Activated CD8-positive, alpha-beta memory T cell treated with anti-CD3 and anti-CD28 coated beads, Interleukin-2, amount 10 ng/mL, durations not matched to agents 7 days and 5 days (primary cell): ENCODE measurements at places on chromosomes 2 and 18.

GRCh38 chr2:169670215-169670651 is 24.0 kb downstream of the CFAP210 start:
- DNase-seq, result no peak

GRCh38 chr2:200367155-200367554 is 60.7 kb downstream of the SPATS2L start:
- no peak for DNase-seq

DNA sequence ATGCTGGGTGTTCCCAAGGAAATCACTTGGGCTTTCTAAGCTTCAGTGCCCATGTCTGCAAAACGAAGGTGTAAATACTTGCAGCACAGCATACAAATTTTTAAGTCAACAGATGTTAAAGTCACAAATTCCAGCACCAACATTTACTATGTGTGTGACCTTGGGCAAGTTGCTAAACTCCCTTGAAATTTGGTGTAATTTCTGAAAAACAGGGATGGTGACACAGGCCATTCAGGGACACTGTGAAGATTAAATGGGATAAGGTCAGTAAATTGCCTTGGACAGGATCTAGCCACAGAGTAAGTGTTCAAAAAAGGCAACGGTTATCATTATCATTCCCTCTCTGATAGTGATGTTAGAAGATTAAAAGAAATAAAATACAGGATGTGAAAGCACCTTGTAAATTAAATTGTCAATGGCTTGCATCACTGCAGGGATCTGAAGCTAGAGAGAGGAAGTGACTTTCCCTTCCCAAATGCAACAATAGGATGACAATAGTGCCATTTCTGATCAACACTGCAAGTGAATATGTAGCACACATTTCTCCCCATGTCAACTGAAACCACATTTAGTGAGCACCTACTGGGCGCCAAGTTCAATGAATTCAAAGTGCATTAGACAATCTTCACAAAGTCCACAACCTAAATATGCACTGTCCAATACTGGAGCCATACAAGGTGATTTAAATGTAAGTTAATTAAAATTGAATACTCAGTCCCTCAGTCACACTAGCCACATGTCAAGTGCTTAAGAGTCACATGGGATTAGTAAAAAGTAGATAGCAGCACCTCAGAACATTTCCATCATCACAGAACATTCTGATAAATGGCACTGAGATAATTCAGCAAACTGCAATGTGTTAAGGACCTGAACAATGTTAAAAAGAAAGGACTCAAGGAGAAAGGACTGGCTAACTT is 81.2 kb downstream of the STK39 start:
- no peak for DNase-seq

DNA sequence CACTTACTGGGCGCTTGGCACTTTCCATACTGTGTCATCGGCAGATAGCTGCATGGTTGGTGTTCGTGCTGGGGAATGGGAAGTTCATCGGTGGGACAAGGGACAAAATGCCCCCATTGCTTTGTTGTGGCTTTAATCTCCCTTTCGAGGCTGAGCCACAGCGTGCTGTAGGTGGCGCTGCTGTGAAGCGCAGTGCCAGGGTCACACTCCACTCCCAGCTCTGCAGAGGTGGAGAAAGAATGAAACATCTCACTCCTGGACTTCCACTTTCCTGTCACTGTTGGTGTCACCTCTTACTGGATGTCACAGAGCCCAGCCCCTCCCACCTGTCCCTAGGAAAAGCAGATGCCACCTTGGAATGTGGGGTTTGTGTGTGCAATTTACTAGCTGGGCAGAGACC is 8.7 kb downstream of the TYMS start:
- peak; percentile 38 for DNase-seq

- no peak for DNase-seq
Observed at GRCh38 chr2:225891771-225892170, 492.3 kb downstream of the NYAP2 start.

DNA sequence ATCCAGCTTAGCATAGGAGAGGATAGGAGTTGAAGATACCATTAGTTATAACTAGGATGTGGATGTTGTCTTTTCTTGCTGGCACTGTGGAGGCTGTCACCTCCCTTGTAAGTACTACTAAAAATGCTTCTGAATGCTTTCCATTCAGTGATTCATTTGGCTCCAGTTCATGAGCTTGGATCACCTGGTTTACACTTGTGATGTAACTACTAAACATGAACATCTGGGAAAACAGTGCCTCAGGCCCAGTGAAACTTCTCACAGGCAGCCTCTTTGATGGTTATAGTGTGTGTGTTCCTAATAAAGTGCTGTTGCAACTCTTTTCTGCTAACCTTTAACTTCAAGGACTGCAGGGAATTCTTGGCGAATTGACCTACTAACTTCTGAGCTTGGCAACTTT is 13.0 kb upstream of the SLC9A2 start:
- DNase-seq, result no peak

DNA sequence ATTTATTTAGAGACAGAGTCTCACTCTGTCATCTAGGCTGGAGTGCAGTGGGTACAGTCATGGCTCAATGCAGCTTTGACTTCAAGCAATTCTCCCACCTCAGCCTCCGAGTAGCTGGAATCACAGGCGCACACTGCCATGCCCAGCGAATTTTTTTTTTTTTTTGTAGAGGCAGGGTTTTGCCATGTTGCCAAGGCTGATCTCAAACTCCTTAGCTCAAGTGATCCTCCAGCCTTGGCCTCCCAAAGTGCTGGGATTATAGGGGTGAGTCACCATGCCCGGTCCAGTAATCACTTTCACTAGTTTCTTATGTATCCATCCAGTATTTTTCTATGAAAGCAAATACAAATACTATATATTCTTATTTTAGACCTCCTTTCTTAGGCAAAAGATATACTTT is 24.0 kb downstream of the PRKAG3 start:
- no peak for DNase-seq

GRCh38 chr2:6877402-6878304 is at the start of gene RSAD2:
Gene RSAD2 (plus strand): TSS chr2:6877777. CDS start chr2:6877801, 24 bp downstream.
- peak; percentile 80 for DNase-seq

- DNase-seq, result no peak
Observed at GRCh38 chr18:59002974-59003594, 136.6 kb upstream of the SEC11C start.

- DNase-seq, result peak; percentile 48
Observed at GRCh38 chr2:160322320-160322719, 122.2 kb upstream of the ITGB6 start.

DNA sequence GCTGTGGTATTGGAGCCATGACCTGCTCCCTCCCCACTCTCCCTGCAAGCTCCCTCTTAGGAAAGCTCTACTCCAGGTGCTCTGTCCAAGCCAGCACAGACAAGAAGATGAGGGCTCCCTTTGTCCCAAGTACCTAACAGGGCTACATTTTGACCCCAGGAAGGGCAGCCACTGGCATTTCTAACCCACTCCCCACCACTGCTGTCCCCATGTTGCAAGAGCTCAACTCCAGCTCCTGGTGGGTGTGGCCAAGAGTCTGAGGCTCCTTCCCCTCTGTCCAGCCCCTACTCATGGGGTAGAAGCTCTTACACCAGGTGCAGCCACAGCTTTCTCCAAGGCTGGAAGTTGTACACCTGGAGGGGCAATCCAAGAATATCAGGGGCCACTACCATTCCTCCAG is 127.0 kb upstream of the NPAS2 start:
- peak; percentile 33 for DNase-seq

DNA sequence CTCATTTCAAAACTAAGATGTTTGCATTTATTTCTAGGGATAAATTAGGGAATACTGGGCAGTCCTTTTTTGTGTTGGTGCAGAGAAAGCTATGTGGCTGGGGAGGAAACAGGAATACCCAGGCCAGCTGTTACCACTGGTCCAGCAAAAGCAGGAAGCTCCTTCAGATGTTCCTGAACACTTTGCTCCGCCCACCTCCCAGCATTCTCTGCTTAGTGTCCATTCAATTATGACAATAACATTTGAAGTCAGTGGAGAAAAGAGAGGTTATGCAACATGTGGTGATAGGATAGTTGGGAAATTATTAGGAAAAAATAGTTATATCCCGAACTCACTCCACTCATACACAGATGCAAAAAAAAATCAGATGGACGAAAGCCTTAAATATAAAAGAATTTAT is 22.1 kb upstream of the ARPC2 start:
- no peak for DNase-seq

- DNase-seq, result no peak
Observed at GRCh38 chr2:236752096-236752495, 182.5 kb downstream of the ACKR3 start.

DNA sequence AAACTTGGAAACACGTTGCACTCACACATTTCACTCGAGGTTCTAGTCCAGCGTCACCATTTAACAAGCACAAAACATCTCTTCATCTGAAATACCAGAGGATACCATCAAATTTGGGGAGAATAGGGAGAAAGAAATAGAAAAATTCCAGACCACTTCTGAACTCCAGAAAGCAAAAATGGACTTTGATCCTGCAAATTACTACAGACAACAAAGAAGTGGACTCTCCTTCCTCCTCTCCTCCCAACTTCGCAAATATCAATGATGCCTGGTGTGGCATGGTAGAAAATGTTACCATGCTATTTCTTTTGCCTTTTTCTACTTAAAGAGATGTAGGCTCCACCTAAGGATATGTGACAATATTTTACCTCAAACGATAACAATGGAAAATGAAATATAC is 13.5 kb downstream of the UXS1 start:
- DNase-seq, result no peak

DNA sequence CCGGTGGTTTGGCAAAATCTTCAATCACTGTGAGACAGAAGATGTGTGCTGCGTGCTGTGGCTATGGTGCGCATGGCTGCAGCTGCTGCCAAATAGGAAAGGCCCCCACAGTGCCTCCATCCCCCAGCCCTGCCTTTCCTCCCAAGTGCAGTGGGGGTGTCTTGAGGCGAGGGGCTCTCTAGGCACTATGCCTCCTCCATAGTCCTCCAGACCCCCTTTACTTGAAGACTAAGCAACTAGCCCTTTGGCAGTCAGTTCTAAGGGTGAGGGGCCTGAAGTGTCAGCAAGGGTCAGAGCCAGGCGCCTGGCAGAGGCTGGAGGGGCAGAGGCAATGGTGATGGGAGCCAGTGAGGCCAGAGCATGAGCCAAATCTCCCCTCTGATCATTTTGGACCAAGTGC is 13.6 kb upstream of the TMEM185B start:
- DNase-seq, result no peak

DNA sequence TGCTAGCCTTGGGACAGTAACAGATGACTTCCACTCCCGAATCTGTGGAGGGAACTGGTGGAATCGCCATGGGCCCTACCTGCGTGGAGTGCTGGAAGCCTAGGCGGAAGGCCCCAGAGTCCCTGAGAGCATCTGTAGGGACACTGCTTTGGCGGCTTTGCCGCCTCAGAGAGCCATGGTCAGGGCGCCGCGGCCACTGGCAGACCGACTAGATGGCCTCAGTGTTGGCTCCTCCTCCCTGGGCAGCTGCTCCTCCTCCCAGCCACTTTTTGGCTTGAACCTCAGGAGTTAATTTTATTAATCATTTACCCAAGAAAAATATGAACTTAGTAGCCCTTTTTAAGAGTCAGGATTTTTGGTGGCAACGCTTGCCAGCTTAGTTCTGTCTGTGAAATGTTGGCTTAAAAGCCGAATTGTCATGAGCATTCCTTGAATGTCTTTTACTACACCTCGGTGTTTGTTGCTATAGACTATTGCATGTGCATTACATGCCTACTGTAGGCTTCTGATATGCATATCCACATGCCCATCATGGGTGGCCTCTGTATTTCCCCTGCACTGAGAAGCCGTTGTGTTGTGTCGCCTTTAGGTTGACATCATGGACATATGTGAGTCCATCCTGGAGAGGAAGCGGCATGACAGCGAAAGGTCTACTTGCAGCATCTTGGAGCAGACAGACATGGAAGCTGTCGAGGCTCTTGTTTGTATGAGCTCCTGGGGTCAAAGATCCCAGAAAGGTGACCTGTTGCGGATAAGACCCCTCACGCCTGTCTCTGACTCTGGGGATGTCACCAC is 2.4 kb downstream of the KLF11 start:
- no peak for DNase-seq

DNA sequence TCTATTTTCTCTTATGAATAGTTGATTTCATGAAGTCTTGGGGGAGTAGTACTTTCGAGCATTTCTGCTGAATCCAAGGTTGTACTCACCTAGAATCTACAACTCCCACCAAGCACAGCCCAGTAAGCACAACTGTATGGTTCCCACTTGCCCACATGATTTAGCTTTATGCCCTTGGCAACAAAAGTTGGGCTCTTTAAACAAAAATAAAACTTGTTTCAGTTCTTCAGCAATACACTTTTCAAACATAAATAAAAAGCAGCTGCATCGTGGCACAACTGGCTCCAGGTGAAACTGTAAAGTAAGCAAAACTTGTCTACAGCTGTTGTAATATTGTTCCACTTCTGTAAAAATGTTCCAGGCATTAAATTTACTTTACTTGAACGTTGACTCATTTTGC is 99.8 kb upstream of the FSIP2 start:
- DNase-seq, result no peak

- no peak for DNase-seq
Observed at GRCh38 chr18:34740101-34740500, 30.0 kb downstream of the DTNA start.

GRCh38 chr2:231379266-231380215 is 16.0 kb upstream of the B3GNT7 start:
- no peak for DNase-seq

- no peak for DNase-seq
Observed at GRCh38 chr2:180364719-180365118, 357.6 kb upstream of the CWC22 start.

- DNase-seq, result no peak
Observed at GRCh38 chr2:172995323-172996244, 80.1 kb upstream of the MAP3K20 start.

- DNase-seq, result no peak
Observed at GRCh38 chr2:161245261-161245553, 63.0 kb upstream of the PSMD14 start.

GRCh38 chr2:43133708-43134570 is 92.5 kb downstream of the ZFP36L2 start:
- peak; percentile 93 for DNase-seq

DNA sequence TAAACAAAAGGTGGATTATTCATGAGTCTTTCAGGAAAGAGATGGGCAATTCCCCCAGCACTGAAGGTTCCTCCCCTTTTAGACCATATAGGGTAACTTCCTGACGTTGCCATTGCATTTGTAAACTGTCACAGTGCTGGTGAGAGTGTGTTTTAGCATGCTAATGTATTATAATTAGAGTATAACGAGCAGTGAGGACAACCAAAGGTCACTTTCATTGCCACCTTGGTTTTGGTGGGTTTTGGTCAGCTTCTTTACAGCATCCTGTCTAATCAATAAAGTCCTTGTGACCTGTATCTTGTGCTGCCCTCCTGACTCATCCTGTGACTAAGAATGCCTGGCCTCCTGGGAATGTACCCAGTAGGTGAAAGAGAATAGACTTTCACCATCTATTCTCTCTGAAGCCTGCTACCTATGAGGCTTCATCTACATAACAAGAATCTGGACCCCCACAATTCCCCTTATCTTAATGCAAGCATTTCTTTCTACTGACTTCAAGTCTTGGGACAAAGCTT is 148.7 kb downstream of the CABLES1 start:
- peak; percentile 60 for DNase-seq

DNA sequence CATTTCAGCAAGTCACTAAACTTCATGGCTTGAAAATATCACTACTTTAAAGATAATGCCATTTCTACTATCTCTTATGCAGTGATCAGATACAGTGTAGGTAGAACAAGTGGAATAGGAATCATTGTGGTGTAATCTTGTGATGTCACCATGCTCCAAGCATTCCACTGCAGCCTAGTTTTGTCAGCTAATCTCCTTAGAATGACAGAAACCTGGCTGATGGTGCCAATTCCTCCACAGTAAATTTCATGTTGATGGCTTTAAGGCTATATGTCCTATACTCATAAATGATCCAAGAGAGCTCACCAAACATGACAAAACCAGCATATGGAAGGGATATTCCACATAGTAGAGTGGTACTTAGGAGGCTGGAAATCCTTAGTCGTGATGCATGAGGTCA is 184.9 kb downstream of the PDE1A start:
- no peak for DNase-seq

GRCh38 chr2:54666634-54667265 is 56.7 kb upstream of the EML6 start:
- no peak for DNase-seq
